ENCODE measurements at places on chromosomes 6 and 20. TPM values are rescaled to one million over a fixed set of nuclear protein-coding genes. Genes with fewer than 3 reads are reported as not detected.
A peak's percentile ranks its signal among the peaks of the same experiment; 100 is the strongest.

PEX7 gene
- total RNA-seq: 8.9 TPM

SSTR4 gene
- total RNA-seq: not detected

SRPK1 gene
- total RNA-seq: 30.4 TPM

DNA sequence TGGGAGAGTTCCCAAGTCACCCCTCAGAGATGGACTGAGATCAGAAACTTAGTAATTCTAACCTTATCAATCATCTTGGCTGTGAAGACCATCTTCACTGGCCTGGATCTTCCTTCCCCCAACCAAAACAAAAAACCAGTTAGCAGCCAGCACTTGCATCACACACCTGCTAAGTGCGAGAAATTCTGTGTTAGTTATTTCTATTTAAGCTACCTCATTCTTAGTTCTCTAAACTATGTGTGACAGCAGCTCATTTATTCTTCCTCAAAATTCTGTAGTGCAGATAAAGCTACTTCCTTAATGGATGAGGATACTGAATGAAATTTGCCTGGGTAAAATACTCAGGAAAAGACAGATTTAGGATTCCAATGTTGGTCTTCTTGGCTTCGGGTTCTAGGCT, 18.2 kb upstream of the TAGAP start:
- no peaks in the 10 kb centered on the region for H3K4me1 ChIP-seq
- no peaks in the 10 kb centered on the region for H3K36me3 ChIP-seq
- no peak for DNase-seq
- no peak overlapping the region for H3K4me3 ChIP-seq

CYP24A1 gene
- total RNA-seq: not detected

DNA sequence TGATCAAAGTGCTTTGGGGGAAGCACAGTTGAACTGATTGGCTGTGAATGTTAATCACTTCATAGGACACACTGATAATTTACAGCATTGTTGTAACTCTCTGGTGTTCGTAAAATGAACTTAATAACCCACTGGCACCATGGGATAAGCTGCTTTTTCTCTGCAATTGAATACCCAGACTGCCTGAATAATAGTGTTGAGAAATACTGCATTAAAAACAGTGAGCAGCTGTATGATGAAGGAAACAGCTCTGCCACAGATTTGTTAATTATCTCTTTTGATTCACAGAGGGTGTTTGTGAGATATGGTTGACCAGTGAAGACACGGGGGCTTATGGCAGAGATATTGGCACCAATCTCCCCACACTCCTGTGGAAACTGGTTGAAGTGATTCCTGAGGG, 420.9 kb downstream of the CDKAL1 start:
- H3K4me1 ChIP-seq: no peaks in the 10 kb centered on the region
- H3K36me3 ChIP-seq: no peaks in the 10 kb centered on the region
- no peak overlapping the region for H3K4me3 ChIP-seq
- no peaks in the 10 kb centered on the region for H3K27me3 ChIP-seq

DNA sequence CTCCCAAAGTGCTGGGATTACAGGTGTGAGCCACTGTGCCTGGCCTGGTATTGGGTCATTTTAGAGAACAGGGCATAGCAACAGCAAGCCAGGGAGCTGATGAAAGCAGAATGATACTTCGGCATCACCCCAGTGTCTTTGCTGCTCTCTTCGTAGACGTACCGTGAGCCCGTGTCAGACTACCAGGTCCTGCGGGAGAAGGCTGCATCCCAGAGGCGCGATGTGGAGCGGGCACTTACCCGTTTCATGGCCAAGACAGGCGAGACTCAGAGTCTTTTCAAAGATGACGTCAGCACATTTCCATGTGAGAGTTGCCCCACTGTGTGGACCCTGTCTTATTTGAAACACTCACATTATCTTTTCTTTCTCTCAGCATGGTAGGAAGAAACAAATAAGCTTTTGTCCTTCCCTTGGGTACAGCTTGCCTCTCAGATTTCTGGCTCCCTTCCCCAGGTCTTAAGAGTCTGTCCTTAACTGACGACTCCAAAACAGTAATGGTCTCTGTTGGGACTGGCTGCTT, 15.9 kb downstream of the TAF8 start:
- no peak overlapping the region for H3K4me3 ChIP-seq
- DNase-seq: no peak
- H3K27ac ChIP-seq: no peak overlapping the region
- H3K27me3 ChIP-seq: no peaks in the 10 kb centered on the region
- H3K4me1 ChIP-seq: no peaks in the 10 kb centered on the region

WASF1 gene
- total RNA-seq: 8.9 TPM

GRCh38 chr6:52195886-52196285, 9.7 kb downstream of the IL17A start:
- H3K4me1 ChIP-seq: no peaks in the 10 kb centered on the region
- no peak for DNase-seq
- no peaks in the 10 kb centered on the region for H3K27me3 ChIP-seq
- H3K4me3 ChIP-seq: no peak overlapping the region
- no peak overlapping the region for H3K27ac ChIP-seq

DNA sequence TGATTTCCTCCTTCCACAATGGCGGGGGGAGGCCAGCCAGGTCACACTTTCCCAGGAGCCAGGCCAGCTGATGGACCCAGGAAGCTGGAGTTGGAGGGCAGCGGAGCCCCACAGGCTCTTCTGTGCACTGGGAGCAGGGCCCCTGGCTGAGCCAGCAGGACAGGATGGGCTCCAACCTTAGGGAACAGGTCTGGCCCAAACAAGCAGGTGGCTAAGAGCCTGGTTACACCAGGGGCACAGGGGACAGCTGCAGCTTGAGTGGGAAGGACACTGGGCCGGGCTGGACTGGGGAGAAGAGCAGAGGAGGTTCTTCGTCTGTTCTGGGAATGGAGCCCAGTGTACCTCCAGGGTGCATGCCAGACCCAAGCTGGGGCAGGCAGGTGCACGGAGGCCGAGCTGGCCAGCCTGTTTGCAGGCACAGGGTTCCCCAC, 102.3 kb downstream of the DLL1 start:
- H3K27me3 ChIP-seq: no peaks in the 10 kb centered on the region
- H3K4me1 ChIP-seq: no peaks in the 10 kb centered on the region
- no peak overlapping the region for H3K4me3 ChIP-seq
- H3K27ac ChIP-seq: no peak overlapping the region
- no peak for DNase-seq

DHX35 gene
- total RNA-seq: 7.3 TPM

C20orf96 gene
- total RNA-seq: 0.33 TPM

RNF8 gene
- 6.0 TPM for total RNA-seq

- no peaks in the 10 kb centered on the region for H3K36me3 ChIP-seq
- H3K4me3 ChIP-seq: no peak overlapping the region
- H3K27ac ChIP-seq: no peak overlapping the region
- no peaks in the 10 kb centered on the region for H3K4me1 ChIP-seq
Measured at GRCh38 chr6:11414176-11414963, 123.2 kb upstream of the TMEM170B start.

- H3K4me1 ChIP-seq: no peaks in the 10 kb centered on the region
- H3K27ac ChIP-seq: no peak overlapping the region
- DNase-seq: no peak
- H3K27me3 ChIP-seq: no peaks in the 10 kb centered on the region
Measured at GRCh38 chr6:66238851-66239250, 531.8 kb upstream of the EYS start.

DNA sequence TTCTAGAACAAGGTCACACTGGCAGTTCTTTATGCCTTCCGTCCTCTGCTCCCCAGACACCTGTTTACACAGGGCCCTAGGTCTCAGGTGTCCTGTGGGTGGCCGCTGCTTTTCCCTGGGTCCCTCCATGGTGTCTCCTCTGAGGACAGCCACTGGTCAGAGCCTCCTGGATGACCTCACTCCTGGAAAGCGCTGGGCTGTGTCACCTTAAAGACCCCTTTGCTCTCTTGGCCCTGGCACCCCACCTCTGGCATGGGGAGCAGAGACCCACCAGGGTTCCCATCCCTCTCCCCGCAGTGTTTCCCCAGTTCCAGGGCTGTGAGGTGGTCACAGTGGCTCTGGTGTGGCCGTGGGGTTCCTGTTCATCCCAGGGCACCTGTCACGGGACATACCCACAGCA, 33.9 kb downstream of the NTSR1 start:
- no peaks in the 10 kb centered on the region for H3K4me1 ChIP-seq
- no peak overlapping the region for H3K4me3 ChIP-seq
- H3K27ac ChIP-seq: no peak overlapping the region
- H3K27me3 ChIP-seq: no peaks in the 10 kb centered on the region

SLC22A1 gene
- total RNA-seq: 0.26 TPM

- H3K4me1 ChIP-seq: no peaks in the 10 kb centered on the region
- no peak overlapping the region for H3K4me3 ChIP-seq
- no peaks in the 10 kb centered on the region for H3K36me3 ChIP-seq
- no peak for DNase-seq
Measured at GRCh38 chr6:25254671-25255070, 24.5 kb upstream of the CARMIL1 start.

GRCh38 chr6:106119546-106119945, 33.4 kb downstream of the PRDM1 start:
- H3K27me3 ChIP-seq: no peaks in the 10 kb centered on the region
- no peak for DNase-seq
- no peak overlapping the region for H3K27ac ChIP-seq

DNA sequence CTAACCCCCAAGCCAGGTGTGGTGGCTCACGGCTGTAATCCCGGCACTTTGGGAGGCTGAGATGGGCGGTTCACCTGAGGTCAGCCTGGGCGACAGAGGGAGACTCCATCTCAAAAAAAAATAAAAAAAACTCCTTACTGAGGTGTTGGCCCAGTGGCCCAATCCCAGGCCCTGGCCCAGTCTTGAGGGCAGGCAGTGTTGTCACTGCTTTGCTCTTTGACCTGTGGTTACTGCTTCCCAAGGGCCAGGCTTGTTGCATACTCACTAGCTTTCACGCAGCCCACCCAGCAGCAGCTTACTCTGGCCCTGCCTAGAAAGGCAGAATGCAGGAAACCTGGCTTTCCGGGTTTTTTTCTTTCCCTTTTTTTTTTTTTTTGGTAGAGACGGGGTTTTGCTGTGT, 13.2 kb downstream of the CNPY3 start:
- no peaks in the 10 kb centered on the region for H3K36me3 ChIP-seq
- peaks cover 50% of the 10 kb centered on the region for H3K4me1 ChIP-seq
- H3K27ac ChIP-seq: no peak overlapping the region
- DNase-seq: no peak
- H3K27me3 ChIP-seq: no peaks in the 10 kb centered on the region

GRCh38 chr20:56924292-56925081, 295.4 kb downstream of the TFAP2C start:
- no peak for DNase-seq
- no peak overlapping the region for H3K4me3 ChIP-seq
- no peak overlapping the region for H3K27ac ChIP-seq
- H3K27me3 ChIP-seq: no peaks in the 10 kb centered on the region
- peaks cover 27% of the 10 kb centered on the region for H3K4me1 ChIP-seq

GRCh38 chr20:48019496-48019895, 234.2 kb upstream of the SULF2 start:
- no peak overlapping the region for H3K27ac ChIP-seq
- H3K4me3 ChIP-seq: no peak overlapping the region
- H3K36me3 ChIP-seq: no peaks in the 10 kb centered on the region
- no peak for DNase-seq
- H3K4me1 ChIP-seq: no peaks in the 10 kb centered on the region

DNA sequence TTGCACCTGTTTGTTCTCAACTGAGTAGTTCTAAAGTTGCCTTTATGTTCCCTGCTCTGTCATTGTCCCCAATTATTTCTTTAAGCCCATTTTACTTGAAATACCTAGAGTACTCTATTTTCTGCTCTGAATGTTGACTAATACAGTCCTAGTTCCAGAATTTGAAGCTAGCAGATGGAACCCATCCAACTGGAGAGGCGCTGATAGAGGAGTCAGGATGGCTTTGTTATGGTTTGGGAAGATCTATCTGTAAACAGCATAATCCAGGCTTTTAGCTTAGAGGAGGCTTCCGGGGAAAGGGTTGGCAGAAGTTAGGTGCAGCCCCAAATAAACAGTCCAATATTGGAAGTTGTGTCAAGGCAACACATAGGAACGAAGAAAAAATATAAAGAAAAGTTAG, 927.7 kb downstream of the TFAP2A start:
- no peaks in the 10 kb centered on the region for H3K27me3 ChIP-seq
- no peak overlapping the region for H3K27ac ChIP-seq
- no peaks in the 10 kb centered on the region for H3K4me1 ChIP-seq
- no peaks in the 10 kb centered on the region for H3K36me3 ChIP-seq
- no peak for DNase-seq

- no peaks in the 10 kb centered on the region for H3K4me1 ChIP-seq
- no peak overlapping the region for H3K27ac ChIP-seq
- no peaks in the 10 kb centered on the region for H3K27me3 ChIP-seq
Measured at GRCh38 chr6:82645536-82646230, 282.1 kb downstream of the TPBG start.

MUCL3 gene
- total RNA-seq: 0.52 TPM

SLCO4A1 gene
- total RNA-seq: 6.2 TPM

DNA sequence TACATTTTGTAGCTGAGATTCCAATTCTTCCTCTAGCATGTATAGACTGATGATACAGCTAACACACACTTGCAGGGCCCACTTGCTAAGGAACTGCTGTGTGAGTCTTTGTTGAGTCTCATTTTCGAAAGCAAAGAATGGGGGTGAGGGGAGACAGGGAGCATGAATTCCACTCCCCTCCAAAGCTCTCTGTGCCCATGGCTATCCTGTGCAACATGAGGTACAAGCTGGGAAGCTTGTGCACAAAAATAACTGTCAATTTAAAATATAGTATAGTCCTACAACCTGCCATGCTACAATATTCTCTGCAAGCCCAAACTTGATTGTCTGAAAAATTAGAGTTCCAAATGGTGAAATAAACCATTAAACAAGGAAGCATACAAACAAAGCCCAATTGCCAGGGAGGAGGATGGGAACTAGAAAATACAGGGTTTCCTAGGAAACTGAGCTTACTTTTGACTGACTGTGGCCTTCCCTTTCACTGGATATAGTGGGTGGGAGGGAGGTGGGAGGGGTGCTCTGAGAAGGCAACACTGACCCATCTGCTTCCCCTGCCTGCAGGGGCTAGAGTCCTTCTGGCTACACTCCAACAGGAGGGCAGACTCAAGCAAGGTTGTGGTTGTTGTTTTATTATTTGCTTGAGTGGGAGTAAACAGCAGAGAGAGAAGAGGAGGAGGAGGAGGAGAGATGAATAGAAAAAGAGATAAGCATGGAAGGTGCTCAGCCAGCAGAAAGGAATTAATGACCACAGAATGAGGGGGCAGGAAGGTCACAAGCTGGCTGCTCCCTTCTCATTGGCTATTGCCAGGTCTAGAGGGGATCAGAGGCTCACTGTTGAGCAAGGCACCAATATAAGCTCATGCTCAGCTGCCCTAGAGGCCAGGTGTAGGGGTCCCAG, 84.6 kb downstream of the FYN start:
- H3K27me3 ChIP-seq: no peaks in the 10 kb centered on the region
- no peak overlapping the region for H3K4me3 ChIP-seq

- no peaks in the 10 kb centered on the region for H3K36me3 ChIP-seq
- no peak for DNase-seq
- H3K27ac ChIP-seq: peak overlapping the region; percentile 90
Measured at GRCh38 chr20:24993337-24994185, 1.0 kb upstream of the APMAP start.

GRCh38 chr20:19970256-19970765, 46.9 kb upstream of the NAA20 start:
- DNase-seq: no peak
- H3K27ac ChIP-seq: no peak overlapping the region
- H3K27me3 ChIP-seq: no peaks in the 10 kb centered on the region
- no peak overlapping the region for H3K4me3 ChIP-seq
- peaks cover 40% of the 10 kb centered on the region for H3K4me1 ChIP-seq

GRCh38 chr6:47161176-47161687, 119.1 kb upstream of the ADGRF1 start:
- no peaks in the 10 kb centered on the region for H3K36me3 ChIP-seq
- DNase-seq: no peak
- no peak overlapping the region for H3K4me3 ChIP-seq
- H3K4me1 ChIP-seq: no peaks in the 10 kb centered on the region
- no peaks in the 10 kb centered on the region for H3K27me3 ChIP-seq

- H3K27ac ChIP-seq: no peak overlapping the region
- no peak overlapping the region for H3K4me3 ChIP-seq
Measured at GRCh38 chr6:170000071-170000843, 248.8 kb downstream of the ERMARD start.
